Activated T-cell treated with anti-CD3 and anti-CD28 coated beads, Interleukin-2, amount 50 U/mL, for 72 hours (primary cell): ENCODE measurements at places on chromosomes 1 and 21. TPM values are rescaled to one million over a fixed set of nuclear protein-coding genes. Genes with fewer than 3 reads are reported as not detected.

Gene EXTL2
- total RNA-seq: 4.0 TPM

Gene CR2
- 0.07 TPM for total RNA-seq

Gene SFN
- total RNA-seq: 0.86 TPM

Gene POGZ
- 140 TPM for total RNA-seq

Gene HHAT
- total RNA-seq: 1.5 TPM

Gene OR2T4
- not detected for total RNA-seq

Gene RGS1
- 30.7 TPM for total RNA-seq

Gene CA6
- total RNA-seq: 2.5 TPM

Gene UBE2U
- not detected for total RNA-seq

DNA sequence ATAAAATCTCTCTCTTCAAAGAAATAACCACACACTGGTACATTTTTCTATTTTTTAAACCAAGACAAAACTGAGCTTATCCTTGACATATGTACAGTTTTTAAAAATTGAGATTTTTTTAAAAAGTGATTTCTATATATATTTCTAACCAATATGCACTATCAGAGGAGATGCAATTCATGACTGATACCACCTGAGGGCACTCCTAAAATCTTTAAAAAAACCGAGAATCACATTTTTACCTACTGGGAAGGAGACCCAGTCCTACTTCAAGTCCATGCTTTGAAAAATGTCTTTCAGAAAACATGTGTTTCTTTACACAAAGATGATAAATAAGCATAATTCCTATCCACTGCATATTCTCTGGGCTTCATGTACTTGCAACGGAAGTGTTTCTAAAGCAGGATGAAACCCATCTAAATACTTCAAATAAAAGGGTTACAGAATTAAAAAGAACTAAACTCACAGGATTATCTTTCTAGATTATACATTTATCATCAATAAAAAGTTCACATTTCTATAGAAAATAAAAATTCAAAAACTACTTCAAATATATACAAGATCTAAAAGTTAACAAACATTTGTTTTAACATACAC lies 98.6 kb downstream of the ENAH start:
- H3K36me3 ChIP-seq: no peaks in the 10 kb centered on the region
- H3K27ac ChIP-seq: no peak overlapping the region
- H3K4me3 ChIP-seq: no peak overlapping the region
- H3K27me3 ChIP-seq: peaks cover 6% of the 10 kb centered on the region

GRCh38 chr1:39721664-39722063 lies 17.0 kb upstream of the PPIE start:
- no peaks in the 10 kb centered on the region for H3K36me3 ChIP-seq
- H3K4me3 ChIP-seq: no peak overlapping the region
- DNase-seq: no peak

DNA sequence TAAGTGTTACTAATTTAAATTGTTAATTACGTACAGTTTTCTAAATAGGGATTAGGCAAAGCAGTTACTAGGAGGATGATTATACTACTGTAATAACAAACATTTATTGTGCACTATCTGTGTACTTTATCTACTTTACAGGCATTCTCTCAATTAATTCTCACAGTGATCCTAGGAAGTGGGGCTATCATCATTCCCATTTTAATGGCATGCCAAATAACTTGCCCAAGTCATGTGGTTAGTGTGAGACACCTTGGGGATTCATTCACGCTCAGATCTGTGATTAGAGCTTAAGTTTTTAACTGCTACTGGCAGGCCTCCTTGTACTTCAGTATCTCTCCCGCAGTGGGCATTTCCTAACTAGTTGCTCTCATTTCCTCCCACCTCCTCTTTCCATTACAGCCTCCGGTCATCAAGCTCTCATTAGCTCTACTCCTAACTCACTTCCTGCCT lies 11.5 kb downstream of the PHLDA3 start:
- H3K27me3 ChIP-seq: peaks cover 44% of the 10 kb centered on the region
- no peak overlapping the region for H3K4me3 ChIP-seq
- H3K4me1 ChIP-seq: peaks cover 25% of the 10 kb centered on the region
- H3K36me3 ChIP-seq: no peaks in the 10 kb centered on the region

DNA sequence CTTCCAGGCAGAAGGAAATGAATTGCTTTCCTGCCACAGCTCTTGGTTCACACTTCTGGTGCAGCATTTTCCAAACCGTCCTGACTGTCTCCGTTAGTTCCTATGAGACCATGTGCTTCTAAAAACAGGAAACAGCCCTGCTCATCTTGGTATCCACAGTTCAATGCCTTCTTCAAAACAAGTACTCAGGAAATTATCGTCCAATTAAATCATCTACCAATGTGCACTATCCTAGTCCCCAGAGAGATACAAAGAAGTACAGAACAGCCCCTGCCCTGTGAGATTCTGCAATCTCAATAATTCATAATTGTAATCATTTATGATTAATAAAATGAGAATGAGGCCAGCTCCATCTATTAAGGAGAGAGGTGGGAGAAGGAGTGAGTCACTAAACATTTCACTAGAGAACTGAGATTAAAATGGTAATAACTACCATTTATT lies 11.2 kb downstream of the CLEC20A start:
- no peak overlapping the region for H3K4me3 ChIP-seq
- H3K27me3 ChIP-seq: peaks cover 20% of the 10 kb centered on the region
- no peak overlapping the region for H3K27ac ChIP-seq

GRCh38 chr1:41432481-41433280 lies 51.8 kb downstream of the EDN2 start:
- H3K36me3 ChIP-seq: no peaks in the 10 kb centered on the region
- peaks cover 48% of the 10 kb centered on the region for H3K27me3 ChIP-seq
- no peak overlapping the region for H3K4me3 ChIP-seq
- DNase-seq: peak; percentile 83

DNA sequence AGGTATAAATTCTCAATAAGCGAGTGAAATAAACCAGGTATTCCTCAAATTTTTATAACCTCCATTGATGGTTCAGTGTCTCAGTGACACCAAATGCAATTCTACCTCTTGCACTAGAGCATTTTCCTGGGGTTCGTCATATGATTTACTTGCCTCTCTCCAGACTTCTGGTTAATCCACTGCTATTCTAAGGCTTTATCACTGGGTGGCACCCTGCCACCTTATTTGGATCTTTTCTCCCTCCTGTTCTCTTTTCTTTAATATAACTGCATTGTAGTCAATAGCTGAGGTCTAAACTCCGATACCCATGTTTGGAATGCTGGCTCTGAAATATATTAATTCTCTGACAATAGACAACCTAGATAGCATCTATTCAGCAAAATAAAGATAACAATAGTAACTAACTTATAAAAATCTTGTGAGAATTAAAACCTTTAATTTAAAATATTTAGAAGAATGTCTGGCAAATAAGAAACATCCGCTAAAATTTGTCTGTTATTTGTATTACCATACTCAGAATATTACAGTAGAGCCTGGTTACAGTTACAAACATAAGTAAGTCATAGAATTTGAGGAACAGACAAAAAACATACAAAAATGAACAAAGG lies 436.4 kb downstream of the PLA2G4A start:
- H3K27me3 ChIP-seq: no peaks in the 10 kb centered on the region
- no peak overlapping the region for H3K27ac ChIP-seq
- no peaks in the 10 kb centered on the region for H3K4me1 ChIP-seq
- no peaks in the 10 kb centered on the region for H3K36me3 ChIP-seq
- no peak overlapping the region for H3K4me3 ChIP-seq
- DNase-seq: peak; percentile 1

DNA sequence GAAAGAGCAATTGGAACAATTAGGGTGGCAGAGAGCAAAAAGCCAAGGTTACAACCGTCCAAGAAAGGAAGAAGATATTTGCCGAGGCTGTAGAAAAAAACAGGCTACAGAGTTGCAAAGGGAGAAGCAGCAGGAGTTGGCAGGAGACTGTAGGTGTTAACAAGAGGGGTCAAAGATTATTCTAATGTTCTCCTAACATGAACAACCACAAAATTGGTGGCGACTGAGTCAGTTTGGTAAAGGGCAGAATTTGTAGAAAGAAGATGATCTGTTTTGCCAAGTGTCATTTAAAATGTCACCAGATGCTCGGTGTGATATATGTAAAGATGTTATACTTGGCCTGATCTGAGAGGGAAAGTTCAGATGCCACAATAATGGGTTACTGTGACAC lies 401 bp upstream of the PRUNE1 start:
- peaks cover 80% of the 10 kb centered on the region for H3K4me1 ChIP-seq
- H3K36me3 ChIP-seq: peaks cover 2% of the 10 kb centered on the region
- no peaks in the 10 kb centered on the region for H3K27me3 ChIP-seq
- H3K4me3 ChIP-seq: peak overlapping the region; percentile 99
- no peak for DNase-seq

GRCh38 chr1:91752324-91752723 lies 133.6 kb downstream of the TGFBR3 start:
- H3K4me3 ChIP-seq: peak overlapping the region; percentile 44
- H3K27ac ChIP-seq: peak overlapping the region; percentile 90
- peak; percentile 40 for DNase-seq
- no peaks in the 10 kb centered on the region for H3K27me3 ChIP-seq

- H3K4me1 ChIP-seq: peaks cover 87% of the 10 kb centered on the region
- peak; percentile 56 for DNase-seq
- peak overlapping the region; percentile 80 for H3K4me3 ChIP-seq
- no peaks in the 10 kb centered on the region for H3K36me3 ChIP-seq
These were observed 7.3 kb downstream of the RNU5D-1 start for GRCh38 chr1:44723496-44724295.

- no peak for DNase-seq
- H3K4me3 ChIP-seq: no peak overlapping the region
- H3K27me3 ChIP-seq: no peaks in the 10 kb centered on the region
- H3K36me3 ChIP-seq: no peaks in the 10 kb centered on the region
These were observed 16.6 kb upstream of the DISP3 start for GRCh38 chr1:11462224-11462923.

DNA sequence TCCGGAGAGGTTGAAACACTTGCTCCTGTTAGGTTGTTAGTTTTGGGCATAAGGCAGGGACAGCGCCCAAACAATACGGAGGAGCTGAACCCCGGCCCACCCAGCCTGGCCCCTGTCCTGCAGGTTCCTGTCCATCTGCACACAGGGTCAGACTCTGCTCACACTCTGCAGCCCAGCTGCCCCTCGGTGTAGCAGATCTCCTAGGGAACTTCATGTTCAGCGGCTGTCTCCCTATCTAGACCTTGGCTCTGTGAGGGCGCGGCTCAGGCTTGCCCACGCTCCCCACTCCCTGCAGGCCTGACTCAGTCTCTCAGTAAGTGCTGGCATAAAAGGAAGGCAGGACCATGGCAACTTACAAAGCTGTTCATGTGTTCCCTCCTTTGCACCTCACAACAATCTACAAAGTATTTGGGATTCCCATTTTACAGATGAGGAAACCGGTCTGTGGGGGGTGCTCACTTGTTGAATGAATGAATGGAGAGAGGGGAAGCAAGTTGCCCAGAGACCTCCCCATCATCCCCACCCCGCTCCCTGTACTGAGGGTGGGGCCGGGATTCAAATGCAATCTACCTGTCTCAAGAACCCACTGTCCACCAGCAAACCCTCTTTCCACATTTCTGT lies 26.2 kb downstream of the ACOT11 start:
- no peak overlapping the region for H3K4me3 ChIP-seq
- no peak for DNase-seq
- H3K27ac ChIP-seq: no peak overlapping the region
- H3K36me3 ChIP-seq: no peaks in the 10 kb centered on the region
- no peaks in the 10 kb centered on the region for H3K27me3 ChIP-seq

GRCh38 chr1:169731446-169731845 lies 2.4 kb downstream of the SELE start:
- no peaks in the 10 kb centered on the region for H3K4me1 ChIP-seq
- peaks cover 24% of the 10 kb centered on the region for H3K27me3 ChIP-seq
- H3K4me3 ChIP-seq: no peak overlapping the region
- no peaks in the 10 kb centered on the region for H3K36me3 ChIP-seq
- DNase-seq: no peak

DNA sequence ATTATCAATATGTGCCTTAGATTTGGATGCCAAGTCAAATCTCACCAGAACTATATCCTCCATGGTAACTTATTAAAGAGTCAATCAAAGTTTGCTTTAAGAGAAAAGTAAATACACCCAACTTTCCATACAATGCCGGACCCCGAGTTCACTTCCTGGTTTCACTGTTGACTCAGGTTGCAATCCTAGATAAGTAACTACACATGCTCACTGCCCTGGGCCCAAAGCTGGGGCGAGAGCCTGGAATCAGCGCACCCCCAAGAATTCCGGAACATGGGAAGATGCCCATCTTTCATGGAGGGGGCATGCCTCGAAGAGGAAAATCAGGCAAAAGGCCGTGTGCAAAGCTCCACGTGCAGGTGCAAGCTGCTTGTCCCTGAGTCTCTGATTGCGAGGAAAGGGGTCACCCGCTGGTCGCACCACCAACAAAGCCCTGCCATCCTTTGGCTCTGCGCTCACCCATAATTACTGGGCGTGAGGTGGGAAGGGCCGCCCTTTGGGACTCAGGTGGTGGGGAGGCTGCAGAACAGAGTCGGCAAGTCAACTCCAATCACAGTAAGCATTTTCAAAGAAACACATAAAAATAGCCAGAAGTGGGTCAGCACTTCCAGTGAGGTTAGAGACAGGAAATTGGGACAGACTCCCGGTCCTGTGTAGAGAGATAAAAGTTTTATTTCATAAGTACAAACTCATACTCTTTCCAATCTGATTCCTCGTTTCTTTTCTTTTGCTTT lies 167.7 kb downstream of the TOMM20 start:
- H3K4me1 ChIP-seq: peaks cover 100% of the 10 kb centered on the region
- peaks cover 15% of the 10 kb centered on the region for H3K36me3 ChIP-seq
- no peak for DNase-seq
- peak overlapping the region; percentile 71 for H3K4me3 ChIP-seq
- no peaks in the 10 kb centered on the region for H3K27me3 ChIP-seq
- H3K27ac ChIP-seq: peak overlapping the region; percentile 23

DNA sequence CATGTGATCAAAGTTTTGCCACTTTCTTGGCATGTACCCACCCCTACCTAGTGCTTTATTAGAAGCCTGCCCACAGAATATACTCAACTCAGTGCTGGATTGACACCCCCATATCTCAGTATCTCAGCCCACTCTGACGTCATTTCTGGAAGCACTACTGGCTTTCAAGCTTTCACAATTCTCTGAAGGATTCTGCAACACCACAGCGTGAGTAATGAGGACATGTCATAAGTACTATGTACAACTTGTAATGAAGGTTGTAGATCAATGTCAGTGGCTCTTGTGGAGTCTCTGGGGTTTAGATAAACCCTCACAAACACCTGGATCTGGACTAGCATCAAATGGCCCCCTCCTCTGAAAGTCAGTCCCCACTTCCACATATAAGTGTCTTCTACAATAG lies 57.2 kb downstream of the TNFSF4 start:
- H3K27ac ChIP-seq: no peak overlapping the region
- H3K4me3 ChIP-seq: no peak overlapping the region
- H3K4me1 ChIP-seq: peaks cover 20% of the 10 kb centered on the region
- peak; percentile 13 for DNase-seq
- H3K27me3 ChIP-seq: peaks cover 13% of the 10 kb centered on the region

GRCh38 chr1:11357276-11357675 lies 84.3 kb downstream of the UBIAD1 start:
- DNase-seq: no peak
- peaks cover 7% of the 10 kb centered on the region for H3K4me1 ChIP-seq
- no peaks in the 10 kb centered on the region for H3K27me3 ChIP-seq
- no peak overlapping the region for H3K4me3 ChIP-seq

- peaks cover 6% of the 10 kb centered on the region for H3K27me3 ChIP-seq
- no peak for DNase-seq
- no peaks in the 10 kb centered on the region for H3K36me3 ChIP-seq
- peaks cover 13% of the 10 kb centered on the region for H3K4me1 ChIP-seq
- H3K4me3 ChIP-seq: no peak overlapping the region
These were observed 31.6 kb upstream of the RPTN start for GRCh38 chr1:152190589-152190988.
